ENCODE measurements at places on chromosomes 2 and 18.

DNA sequence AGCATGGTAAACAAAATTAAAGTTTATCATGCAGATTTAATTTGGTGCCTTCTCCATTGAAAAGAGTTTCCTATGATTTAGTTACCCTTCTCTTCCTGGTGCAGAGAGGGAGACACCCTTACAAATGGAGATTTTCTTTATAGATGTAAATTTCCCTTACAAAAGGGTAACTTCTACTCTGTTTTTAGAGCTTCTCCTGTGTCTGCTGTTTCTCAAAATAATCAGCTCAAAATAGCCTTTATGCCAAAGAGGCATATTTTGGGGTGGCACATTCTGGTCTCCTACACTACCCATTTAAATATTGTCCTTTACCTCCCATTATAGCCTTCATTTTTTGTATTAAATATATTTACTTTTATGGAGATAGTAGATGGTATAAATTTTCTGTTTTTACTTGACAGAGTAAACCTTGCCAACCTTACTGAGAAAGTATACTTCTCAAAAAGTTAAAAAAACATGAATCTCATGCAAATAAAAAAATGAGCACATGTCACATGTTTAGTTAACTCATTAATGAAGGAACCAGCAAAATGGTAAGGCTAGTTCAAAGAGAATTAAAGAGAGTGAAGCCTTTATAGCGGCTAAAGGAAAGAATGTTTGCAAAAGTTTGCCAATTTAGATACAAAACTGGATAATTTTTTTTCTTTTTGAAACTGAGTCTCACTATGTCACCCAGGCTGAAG is 83.3 kb upstream of the MSH6 start:
- no peak for DNase-seq

DNA sequence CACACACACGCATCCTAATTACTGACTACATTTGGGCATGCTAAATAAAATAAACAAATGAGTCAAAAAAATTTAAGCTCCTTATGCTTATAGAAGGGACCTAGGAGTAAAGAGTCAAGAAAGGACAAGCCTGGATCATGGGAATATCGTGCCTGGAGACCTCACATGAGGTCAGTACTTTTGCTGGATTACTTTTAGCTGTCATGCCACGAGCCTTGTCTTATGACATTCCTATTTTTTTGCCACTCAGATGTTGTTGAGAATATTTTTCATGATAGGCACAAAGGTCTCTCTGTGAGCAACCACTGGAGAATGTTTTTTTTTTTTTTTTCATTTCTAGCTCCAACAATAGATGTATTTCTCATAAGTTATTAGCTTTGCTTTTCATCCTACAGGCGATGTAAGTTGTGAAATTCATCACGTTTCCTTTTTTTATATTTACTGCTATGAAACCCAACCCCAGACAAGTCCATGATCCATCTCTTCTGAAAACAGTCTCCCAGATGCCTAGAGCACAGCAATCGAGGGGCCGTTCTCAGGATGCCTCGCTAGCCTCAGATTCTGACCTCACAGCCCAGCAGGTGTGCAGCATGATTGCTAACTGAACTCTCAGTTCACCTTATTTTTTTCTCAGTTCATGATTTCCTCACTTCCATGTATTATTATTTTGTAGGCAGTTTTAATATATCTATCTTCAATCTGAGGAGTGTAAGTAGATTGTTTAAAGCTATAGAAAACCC is 464.5 kb downstream of the IRS1 start:
- DNase-seq: no peak

GRCh38 chr2:136407952-136408318 is 290.0 kb upstream of the CXCR4 start:
- DNase-seq: no peak

DNA sequence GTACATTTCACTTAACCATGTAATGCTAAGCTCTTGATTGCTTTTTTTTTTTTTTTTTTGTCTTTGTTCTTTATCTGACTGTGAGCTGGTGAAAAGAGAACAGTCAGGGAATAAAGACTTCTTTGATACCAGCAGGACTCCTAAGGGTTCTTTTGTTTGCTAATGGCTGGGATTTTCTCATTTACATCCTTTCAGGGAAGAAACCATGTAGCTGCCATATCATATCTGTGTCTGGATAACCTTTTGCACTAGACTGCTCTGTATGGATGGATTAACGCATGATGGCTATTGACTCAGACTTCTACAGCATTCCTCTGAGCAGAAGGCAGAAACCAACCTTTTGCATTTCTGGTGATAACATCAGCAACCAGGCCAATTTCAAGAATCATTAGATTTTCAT is 504.0 kb downstream of the LRRTM4 start:
- no peak for DNase-seq

DNA sequence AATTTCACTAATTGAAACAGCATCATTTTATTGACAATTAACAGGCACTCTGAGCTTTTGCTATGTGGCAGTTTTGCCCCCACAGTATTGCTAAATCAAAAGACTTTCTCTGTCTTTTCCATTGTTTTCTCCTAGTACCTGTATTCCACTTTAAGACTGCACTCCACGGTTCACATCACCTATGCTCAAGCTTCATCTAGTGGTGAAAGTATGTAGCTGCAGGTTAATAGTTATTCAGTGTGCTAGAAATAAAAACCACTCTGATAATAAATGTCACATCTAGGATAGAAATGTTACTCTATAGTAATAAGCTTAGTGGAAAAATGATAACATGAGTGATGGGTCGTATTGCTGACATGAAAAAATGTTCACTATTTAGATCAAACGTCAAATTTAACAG is 24.6 kb downstream of the ARL6IP6 start:
- DNase-seq: no peak

DNA sequence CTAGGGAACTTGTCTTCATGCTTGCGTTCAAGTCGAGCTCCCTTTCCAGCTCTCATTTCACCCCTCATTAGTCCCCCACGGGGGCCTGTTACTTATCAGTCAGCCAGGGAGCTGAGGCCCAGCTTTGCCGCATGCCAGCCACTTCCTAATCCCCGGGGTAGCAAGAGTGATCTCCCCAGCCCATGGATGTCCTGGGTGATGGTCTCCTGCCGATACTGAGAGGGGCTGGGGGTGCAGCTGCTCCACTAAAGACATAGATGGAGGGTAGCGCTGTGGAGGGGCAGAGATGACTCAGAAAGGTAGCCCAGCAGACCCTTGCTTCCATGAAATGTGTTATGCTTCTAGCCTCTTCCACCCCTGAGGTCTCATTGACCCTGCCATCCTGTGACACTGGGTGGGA is 314.0 kb upstream of the EPAS1 start:
- DNase-seq: no peak

GRCh38 chr18:50855976-50856757 is 22.8 kb upstream of the ME2 start:
- DNase-seq: no peak

- DNase-seq: no peak
These were observed 28.2 kb downstream of the BCL2L11 start for GRCh38 chr2:111148925-111149324.

DNA sequence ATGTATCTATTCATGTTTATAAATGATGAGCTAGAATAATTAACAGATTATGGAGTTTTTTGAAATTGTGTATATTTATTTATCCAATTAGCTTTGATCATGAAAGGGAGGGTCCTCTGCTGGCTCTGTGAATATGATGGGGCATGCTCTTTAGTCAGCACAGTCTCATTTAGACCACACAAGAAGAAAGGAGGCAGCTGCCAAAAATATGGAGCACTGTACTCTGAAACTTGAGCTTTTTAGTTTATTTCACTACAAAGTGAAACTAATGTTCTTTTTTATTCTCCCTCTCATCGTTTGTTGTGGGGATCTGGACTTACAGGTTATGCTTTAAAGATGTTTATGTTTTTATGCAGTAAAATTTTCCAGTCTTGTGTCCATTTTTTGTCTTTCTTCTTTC is 266.9 kb upstream of the GULP1 start:
- peak; percentile 2 for DNase-seq

DNA sequence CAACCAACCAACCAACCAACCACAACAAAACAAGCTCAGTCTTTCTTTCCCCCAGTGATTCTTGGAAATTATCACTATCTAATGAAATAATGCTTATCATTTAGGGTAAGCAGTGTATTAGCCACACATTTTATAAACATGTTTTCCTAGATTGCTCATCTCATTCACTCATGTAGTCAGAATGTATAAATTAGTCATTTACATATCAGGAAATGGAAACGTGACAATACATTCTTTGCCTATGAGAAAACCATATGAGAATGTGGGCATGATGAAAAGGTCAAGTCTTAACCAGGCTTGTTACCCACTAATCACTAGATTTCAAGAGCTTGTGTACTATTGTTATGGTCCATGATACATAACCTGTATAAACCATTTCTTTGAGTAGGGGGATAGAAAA is 1583.4 kb upstream of the PIK3C3 start:
- no peak for DNase-seq

DNA sequence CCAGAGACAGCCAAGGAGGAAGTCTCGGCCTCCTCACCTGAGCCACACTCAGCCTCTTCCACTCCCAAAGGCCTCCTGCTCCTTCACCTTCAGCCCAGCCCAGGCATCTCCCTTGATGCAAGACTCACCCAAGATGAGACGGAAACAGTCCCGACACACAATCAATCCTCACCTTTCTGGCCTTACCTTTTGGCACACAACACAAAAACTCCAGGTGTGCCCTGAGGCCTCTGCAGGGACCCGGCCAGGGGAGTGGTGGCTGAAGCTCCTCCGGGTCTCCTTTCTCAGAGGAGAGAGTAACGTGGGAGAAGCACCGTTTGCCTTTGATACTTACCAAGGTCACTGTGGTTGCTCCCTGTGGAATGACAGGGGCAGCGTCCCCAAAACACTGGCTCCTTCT is 23.8 kb upstream of the EFHD1 start:
- no peak for DNase-seq

GRCh38 chr2:35931626-35932025 is 424.0 kb upstream of the CRIM1 start:
- no peak for DNase-seq

- DNase-seq: no peak
These were observed 6.6 kb upstream of the CDH2 start for GRCh38 chr18:28183418-28184078.

GRCh38 chr2:160209516-160209856 is 9.4 kb upstream of the ITGB6 start:
- no peak for DNase-seq

DNA sequence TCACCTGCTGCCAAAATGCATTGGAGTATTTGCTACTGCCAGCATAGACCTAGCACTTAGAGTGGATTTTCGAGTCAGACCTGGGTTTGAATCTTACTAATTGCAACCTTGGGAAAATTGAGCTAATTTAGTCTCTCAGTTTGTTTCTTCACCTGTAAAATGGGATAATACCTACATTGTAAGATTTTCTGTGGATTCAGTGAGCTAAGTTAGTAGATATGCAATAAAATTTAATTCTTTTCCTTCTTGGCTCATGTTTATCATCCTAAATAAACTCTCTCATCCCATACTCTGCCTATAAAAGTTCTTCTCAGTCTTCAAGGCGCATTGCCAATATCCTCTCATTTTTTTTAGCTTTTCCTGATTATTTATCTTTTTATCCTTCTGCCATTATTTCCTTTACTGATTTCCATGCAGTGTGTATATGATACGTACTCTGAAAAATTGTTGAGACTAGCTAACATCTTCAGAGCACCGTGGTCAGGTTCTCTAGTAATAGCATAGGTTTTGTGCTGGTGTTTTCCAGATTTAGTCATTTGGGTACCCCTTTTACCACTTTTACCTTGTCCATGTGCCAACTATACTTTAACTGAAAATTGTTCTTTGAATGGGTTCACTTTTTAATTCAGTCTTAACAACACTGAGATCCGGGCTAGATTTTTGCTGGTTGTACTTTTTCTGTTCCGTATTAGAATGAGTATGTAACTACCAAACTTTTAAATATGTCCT is 7.3 kb downstream of the CEP192 start:
- no peak for DNase-seq

- DNase-seq: no peak
These were observed 91.4 kb downstream of the COL6A3 start for GRCh38 chr2:237322564-237322963.

- no peak for DNase-seq
These were observed at the start of gene FAM237A for GRCh38 chr2:206642075-206643025. Gene FAM237A (plus strand): TSS chr2:206642487. CDS start chr2:206644237, 1,750 bp downstream.

- DNase-seq: no peak
These were observed 53.5 kb upstream of the RMDN2 start for GRCh38 chr2:37871456-37872191.

DNA sequence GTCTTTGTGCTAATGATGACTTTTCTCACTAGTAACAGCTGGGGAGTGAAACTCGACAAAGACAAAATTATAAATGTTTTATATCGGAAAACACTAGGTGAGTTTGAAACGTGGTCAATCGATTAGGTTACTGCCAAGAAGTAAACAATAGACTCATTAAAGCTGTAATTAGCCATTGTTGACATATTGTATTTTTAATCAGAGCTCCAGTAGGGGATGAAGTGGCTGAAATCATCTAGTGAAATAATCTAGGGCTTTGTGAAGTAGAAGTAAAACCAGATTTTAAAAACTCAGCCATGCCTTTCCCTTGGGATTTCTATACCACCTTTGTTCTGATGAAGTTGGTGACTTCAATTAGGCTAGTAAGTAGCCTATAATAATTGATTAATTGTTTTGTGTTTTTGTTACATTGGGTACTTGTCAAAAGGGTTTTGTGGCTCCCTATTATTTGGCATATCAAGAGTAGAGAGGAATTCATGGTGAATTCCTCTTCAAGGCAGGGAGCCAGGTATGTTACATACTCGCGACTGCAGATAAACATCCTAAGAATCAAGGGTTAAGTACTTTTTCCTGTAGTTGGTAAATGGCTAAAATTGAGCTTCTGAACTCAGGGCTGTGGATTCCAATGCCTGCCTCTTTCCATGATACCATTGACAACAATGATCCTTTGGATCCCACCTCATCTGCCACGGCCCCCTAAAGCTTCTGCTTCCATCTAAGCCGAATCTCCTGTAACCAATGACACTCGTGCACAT is 31.6 kb downstream of the RAB27B start:
- DNase-seq: no peak

- no peak for DNase-seq
These were observed 230.8 kb upstream of the LINC00305 start for GRCh38 chr18:64379662-64380061.

- no peak for DNase-seq
These were observed 1.2 kb downstream of the IDH1 start for GRCh38 chr2:208253600-208254117.

GRCh38 chr2:239245107-239245506 is 155.7 kb downstream of the HDAC4 start:
- DNase-seq: no peak

- DNase-seq: no peak
These were observed 129.1 kb downstream of the SPTBN1 start for GRCh38 chr2:54585136-54585733.

GRCh38 chr18:6751222-6751621 is 21.7 kb downstream of the ARHGAP28 start:
- no peak for DNase-seq

- DNase-seq: no peak
These were observed 1.1 kb downstream of the SCYGR1 start for GRCh38 chr2:227386630-227387029.

DNA sequence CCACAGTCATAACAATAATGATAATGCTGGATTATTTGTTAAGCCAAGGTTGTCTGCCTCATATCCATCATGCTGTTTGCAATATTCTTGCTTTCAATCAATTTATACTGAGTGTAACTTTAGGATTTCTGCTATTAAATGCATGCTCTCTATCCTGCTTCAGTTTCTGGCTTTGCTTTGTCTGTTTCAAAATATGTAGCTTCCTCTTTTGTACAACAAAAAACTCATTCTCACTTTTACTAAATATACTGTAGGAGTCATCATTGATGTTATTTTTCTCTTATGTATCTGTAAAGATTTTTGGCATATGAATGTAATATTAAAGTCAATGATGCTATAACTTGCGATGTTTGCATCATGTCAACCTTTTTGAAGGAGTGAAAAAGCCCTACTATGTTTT is 149.3 kb downstream of the GPD2 start:
- no peak for DNase-seq

- no peak for DNase-seq
These were observed 95.9 kb upstream of the TAF1B start for GRCh38 chr2:9747396-9747795.
